Aorta (tissue), 5 donors: ENCODE measurements at places on chromosomes 2 and 18.

DNA sequence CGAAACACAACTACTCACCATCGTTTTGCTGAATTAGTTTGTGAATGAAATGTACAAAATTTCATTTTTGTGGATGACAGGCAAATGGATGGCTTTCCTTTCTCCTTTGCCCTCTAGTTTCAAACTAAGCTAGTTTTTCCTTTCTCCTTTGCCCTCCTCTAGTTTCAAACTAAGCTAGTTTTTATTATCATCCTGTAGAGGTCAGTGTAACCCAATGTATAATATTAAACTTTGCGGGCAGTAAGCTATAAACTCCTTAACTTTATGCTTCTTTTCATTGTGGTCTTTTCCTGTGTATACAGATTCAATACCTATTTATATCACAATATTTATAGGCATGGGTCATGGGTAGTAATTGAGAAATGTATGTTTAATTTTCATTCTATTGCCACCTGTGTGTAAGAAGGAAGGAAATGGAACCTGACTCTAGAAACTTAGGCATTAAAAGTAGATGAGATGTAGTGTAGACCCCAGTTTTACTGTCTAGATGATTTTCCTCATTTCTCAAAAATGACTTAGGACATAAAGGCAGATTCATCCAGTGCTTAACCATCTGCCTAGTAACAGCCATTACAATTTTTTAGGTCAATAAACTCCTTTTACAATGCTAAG, 58.1 kb downstream of the MAP3K19 start:
- no peak for DNase-seq

DNA sequence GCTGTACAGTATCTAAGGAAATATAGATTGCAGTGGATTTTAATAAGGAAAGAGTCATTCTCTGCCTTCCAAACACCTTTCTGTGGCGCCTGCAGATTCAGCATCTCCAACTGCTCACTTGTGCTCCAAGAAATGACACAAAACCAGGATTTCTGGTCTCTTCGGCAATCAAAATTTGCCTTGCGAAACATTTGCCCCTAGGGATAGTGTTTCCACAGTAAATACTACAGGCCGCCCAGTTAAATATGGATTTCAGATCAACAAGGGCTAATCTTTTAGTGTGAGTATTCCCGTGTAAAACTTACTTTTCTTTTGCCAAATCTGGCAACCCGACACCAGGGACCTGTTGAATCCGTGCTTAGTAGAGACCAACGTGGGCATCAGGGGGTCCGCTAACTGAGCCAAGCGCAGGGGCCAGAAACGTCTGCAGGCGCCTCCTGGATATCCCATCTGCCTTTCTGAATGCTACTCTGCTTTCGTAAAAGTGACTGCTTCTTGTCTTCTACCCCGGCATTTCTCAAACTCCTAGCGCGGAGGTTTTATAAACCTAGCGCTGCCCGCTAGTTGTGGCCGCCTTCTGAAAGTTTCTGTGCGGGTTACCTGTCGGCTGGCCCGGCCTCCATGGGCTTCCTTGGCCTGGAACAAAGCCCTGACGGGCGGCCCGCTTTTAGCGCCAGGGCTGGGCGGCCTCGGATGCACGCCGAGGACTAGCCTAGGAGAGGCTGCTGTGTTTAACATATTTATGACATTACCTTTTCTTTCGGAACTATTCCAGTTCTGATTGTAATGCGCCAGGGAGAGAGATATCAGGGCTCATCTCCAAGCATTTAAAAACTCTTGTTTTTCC, 2.5 kb downstream of the CYP1B1 start:
- peak; percentile 62 for DNase-seq

DNA sequence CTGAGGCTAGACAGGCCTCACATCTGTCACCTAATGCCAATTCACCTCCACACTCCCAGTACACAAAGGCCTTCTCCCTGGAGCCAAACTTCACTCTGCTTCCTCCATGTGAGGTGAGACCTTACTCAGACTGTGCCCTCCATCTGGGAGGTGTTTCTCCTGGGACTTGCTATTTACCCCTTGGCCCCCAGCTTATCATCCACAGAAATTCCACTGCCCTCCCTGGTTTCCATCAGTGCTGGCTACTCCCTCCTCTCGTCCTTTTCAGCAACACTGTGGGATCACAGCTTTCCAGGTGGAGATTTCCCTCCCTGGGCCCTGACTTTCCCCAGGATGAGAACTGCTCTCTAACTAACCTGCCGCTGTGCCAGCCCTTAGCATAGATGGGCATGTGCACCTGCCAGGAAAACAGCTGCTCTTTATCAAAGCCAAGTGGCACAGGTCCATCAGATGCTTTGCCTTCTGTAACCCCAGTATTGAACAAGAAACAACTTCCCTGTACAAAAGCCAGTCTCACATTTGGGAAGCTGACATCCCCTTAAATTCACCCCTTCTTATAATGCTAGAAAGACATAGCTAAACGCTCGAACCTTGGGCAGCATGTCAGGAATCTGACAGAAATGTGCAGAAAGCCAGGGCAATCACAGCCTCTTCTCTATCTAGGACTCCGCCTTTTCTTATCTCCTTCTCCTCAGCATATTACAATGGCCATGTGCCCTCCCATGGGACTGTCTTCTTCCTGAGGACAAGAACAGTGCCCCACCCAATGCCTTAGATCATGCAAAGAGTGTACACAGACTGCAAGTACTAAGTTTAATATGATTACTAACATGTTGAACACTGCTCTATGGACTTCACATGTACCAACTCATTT, 535.5 kb upstream of the ID2 start:
- no peak for DNase-seq

- DNase-seq, result no peak
Measured at GRCh38 chr2:18924386-18924785, 335.0 kb upstream of the NT5C1B start.

DNA sequence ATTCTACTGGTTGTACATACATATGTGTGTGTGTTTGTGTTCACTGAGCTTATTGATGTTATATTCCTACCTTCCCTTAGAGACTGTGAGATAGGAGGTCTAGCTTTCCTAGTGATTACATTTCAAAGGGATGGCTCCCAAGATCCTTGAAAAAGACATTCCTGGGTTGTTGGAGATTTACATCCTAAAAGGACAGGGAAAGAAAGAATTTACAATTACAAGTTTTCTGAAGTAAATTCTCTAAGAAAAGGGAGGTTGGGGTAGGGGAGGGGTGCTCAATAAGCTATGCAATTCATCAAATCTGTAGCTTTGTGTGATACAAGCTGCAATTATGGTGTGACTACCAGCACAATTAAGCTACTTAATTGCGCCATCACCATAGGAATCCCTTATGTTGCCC, 284.3 kb downstream of the NUP35 start:
- no peak for DNase-seq

DNA sequence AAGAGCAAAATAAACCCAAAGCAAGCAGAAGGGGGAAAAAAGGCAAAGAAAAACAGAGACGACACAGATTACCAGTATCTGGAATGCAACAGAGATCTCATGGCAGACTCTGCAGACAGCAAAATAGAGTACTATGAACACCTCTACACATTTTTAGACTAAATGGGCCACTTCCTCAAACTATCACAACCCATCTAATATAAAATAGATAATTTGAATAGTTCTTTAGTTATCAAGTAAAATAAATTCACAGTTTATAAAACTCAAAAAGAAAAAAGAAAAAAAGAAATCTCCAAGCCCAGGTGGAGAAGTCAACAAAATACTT, 16.6 kb downstream of the SESTD1 start:
- DNase-seq, result no peak

- no peak for DNase-seq
Measured at GRCh38 chr2:70887550-70888246, 48.0 kb upstream of the ATP6V1B1 start.

- peak; percentile 85 for DNase-seq
Measured at GRCh38 chr2:159202568-159203071, 83.9 kb downstream of the WDSUB1 start.

DNA sequence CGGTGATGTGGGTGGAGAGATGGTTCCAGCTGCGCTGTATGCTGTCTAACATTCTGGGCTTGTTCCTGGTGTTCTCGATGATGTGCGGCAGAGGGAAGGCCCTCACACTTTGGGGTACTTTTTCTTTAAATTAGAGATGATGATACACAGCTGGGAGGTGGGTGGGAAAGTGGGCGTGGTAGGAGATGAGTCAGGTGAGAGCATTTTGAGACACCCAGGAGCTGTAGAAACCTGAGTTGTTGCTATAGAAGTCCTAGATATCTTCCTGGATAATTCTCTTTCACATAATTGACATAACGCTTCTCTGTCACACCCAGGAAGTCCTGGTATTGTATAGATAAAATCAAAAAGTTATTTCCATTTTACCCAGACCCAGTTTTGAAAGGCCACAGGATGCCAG, 103.8 kb upstream of the ALKAL2 start:
- no peak for DNase-seq

DNA sequence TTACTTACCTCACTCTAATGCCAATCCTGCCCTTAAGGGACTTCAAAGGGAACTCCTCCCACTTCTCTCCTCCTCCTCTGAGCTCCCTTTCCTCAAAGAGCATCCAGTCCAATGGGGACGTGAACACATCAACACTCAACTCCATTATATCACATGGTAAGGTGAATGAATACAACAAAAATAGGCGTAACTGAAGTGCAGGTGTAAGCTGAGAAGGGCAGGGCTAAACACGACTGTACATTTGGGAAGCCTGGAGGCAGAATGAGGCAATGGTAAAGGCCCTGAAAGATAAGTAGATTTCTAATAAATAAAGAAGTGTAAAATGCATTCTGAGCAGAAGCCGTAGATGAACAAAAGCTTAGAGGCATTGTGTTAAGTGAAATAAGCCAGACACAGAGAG, 226.1 kb upstream of the TRIB2 start:
- no peak for DNase-seq

GRCh38 chr2:51490576-51491234, 458.8 kb upstream of the NRXN1 start:
- DNase-seq, result no peak

DNA sequence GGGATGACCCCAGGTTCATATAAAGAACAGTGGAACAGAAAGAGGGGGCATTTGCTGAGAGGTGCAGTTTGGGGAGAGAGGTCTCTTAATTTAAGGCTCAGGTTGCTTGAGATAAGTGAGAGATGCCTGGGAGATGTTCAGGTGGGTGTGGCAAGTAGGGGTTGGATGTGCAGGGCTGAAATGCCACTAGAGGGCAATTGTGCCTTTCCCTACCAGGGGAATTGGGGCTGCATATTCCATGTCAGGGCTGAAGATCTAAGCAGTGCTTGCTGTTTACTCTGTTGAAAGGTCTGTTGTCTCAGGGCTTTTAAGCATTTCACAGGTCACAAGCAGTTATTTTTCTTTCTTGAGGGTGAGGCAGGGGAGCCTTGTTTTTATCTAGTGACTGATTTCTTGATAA, 7.8 kb downstream of the CCDC85A start:
- DNase-seq, result no peak

- no peak for DNase-seq
Measured at GRCh38 chr2:205361970-205362369, 320.3 kb upstream of the NRP2 start.

GRCh38 chr2:203730076-203730729, 23.8 kb downstream of the CD28 start:
- DNase-seq, result no peak

- DNase-seq, result peak; percentile 29
Measured at GRCh38 chr2:120883607-120884440, 148.2 kb downstream of the GLI2 start.

DNA sequence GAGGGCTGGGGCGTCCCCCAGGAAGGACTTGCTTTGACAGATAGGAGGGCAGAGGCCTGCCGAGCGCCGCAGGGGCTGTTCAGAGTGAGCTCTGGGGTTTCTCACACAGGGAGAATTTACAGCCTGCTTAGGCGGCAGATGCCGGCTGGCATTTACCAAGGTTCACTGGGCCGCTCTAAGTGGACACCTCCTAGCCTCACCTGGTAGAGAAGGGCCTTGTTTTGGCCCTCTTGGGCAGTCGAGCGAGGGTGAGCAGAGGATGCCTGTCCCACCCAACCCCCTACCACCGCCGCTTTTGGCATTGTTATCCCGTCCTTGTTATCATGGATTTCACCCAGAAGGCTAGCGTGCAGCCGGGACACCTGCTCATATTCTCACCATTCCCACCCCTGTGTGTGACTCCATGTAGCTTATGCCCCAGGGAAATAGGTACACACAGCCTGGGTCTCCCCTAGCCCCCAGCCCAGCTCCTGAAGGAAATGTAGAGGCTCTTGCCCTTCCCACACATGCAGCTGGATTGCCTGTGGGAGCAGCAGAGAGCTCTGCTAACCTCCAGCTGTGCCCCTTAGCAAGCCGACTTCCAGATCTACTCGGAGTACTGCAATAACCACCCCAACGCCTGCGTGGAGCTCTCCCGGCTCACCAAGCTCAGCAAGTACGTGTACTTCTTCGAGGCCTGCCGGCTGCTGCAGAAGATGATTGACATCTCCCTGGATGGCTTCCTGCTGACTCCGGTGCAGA, 52.4 kb downstream of the FAM168B start:
- no peak for DNase-seq

DNA sequence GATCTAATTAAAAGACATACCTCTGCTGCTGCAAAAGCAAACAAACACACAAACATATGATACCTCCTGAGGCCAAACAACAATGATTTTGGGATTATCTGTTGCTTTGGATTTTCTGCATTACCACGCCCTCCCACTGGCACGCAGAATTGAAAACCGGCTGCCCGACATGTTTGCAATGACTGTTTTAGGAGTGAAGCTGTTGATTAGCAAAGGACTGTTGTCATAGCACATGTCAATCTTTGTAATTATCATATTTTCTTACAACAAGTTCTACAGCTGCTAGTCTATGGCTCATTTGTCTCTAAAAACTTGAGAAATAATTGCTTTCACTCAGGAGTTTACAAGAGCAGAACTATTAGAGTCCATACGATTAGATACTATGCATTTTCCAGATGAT, 94.4 kb upstream of the MEIS1 start:
- no peak for DNase-seq

- no peak for DNase-seq
Measured at GRCh38 chr18:51721996-51722395, 524.5 kb upstream of the MEX3C start.

GRCh38 chr2:232487385-232488096, at the start of gene ECEL1:
ECEL1 (minus strand) TSS chr2:232487834; CDS start chr2:232486653, 1,181 bp downstream.
- peak; percentile 71 for DNase-seq

GRCh38 chr2:105768961-105769452, 24.3 kb downstream of the NCK2 start:
- DNase-seq, result no peak

DNA sequence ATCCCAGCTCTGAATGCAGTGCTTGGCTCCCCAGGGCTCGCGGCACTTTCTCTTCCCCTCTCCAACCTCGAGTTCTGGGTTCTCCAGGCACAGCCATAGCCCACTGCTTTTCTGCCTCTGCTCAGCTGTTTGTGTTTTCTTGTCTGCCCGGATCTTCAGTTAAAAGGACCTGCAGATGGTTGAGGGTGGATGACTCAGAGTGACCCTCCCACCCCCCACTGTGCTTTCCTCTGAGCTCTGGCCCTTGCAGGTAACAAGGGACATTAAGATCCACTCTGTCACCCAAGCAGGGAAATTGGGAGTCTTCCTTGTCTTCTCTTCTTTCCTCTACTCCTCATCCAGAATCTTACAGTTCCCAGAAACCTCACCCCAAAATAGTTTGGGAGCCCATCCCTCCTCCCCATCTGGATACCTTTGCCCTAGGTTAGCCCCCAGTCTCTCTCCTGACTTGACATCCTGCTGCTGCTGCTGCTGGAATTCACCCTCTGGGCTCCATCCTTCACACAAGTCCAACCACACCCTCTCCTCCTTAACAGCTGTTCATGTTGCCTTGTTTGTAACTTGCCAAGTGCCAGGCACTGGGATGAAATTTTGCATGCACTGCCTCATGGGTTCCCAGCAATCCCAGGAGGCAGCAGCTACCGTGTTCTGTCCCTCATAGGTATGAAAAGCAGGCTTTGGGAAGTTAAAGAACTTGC, 157.9 kb upstream of the TTC39C start:
- no peak for DNase-seq
